ENCODE measurements at places on chromosomes 16 and 17.

DNA sequence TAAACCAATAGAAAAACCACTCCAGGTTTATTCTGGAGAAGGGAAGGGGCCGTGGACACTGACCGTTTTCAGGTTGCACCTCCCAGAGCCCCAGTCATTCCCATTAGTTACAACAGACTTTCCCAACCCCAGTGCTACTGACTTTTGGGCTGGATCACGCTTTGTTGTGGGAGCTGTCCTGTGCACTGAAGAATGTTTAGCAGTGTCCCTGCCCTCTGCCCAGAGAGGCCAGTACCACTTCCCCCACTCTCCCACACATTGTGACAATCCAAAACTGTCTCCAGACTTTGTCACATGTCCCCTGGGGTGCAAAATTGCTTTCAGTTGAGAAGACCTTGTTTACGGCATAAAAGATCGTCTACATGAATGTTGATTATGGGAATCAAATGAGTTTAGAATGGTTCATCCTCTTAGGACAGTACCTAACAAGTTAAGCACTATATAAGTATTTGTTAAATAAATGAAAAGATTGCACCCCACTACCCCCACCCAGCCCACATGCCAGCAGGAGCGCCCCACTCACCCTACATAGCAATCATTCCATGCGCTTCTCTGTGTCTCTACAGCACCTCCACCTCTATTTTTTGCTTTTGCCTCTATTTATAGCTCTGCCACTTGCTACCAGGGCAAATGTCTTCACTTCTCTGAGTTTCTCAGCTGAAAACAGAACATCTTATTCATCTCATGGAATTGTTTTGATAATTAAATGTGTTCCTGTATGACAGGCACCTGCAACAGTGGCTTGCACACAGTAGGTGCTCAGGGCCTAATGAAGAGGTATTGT lies 104.9 kb downstream of the AXIN2 start:
- no peak for DNase-seq

DNA sequence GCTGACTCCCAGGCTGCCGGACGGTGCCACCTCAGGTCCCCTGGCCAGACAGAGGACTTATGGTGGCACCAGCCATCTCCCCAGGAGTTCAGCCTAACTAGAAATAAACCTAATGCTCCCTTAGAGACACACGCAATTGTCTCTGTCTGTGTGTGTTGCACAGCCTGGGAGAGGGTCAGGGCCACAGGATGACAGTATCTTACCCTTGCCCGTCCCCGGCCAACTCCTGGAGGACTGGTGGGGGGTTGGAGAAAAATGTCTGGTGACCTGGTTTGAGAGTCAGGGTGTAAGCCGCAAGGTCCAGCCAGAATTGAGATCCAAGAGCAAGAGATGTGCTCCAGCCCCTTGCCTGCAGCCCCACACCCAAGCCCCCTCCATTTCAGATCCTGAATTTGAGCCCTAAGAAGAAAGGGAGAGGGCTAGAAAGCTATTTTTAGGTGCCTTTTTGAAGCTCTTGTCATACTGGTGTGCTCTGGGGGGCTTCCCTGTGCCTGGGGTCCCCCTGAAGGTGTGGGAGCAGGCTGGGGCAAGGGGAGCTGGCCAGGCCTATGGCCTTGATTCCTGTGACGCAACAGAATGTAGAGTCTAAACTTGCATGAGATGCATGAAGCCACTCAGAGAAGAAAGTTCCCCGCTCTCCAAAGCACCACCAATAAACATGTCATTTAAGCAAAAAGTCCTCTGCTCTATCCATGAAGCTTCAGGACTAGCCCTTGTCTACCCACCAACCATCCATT lies 12.9 kb downstream of the ZNF319 start:
- no peak for DNase-seq

DNA sequence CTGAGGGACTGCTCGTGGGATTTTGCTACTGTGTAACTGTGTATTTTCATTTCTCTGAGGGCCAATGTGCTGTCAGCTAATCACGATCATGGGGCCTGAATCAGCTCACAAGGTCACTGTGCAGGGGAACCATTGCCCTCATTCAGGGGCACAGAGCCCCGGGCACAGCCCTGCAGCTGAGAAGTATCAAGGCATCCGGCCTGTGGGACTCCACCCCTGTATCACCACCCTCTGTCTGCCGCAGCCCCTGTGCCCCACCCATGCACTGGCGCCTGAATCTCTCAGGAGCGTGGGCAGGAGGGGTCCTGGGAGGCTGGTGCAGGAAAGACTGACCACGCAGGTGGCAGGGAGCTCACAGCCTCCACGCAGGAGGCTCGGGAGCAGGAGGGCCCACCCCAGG lies 43.4 kb upstream of the RASD1 start:
- DNase-seq, result no peak

- DNase-seq, result no peak
Measured at GRCh38 chr16:78505036-78505435, 405.6 kb downstream of the WWOX start.

DNA sequence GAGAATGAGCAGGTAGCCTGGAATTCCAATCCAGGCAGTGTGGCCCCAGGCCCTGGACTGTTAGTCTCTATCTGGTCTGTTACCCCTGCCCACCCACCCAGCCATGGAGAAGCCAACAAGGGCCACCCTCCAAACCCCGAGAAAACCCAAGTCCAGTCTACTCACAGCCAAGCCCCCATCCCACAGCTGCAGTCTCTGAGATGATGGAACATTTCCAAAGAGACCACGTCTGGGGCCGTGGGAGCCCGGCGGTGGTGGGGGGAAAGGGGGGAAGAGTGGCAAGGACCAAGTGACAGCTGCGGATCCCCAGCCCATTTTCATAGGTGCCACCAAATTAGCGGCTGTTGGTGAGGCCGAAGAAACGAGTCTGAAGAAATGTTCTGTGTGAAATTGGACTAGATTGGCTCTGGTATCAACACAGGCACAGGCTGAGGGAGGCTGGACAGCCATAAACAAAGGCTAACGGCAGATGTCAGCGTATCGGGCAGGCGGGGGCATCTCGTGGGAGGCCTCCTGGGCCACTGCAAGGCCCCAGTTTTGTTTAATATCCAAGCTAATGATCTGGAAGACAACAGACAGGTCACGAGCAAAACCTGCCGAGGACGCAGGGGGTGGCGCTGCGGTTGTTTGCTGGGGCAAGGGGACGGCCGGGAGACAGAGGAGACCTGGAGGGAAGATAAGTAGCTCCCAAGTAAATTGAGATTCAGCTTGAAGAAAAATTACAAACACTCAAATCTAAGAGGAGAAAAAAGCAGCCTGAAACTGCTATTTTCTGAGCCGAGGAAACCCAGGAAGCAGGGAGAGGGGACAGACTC lies 53.4 kb downstream of the RBFOX3 start:
- DNase-seq, result no peak
